CD4-positive, alpha-beta T cell treated with Interleukin-2 at 100 ng/mL for 4 hours (primary cell): ENCODE measurements at places on chromosomes 11 and 22.

- no peak for DNase-seq
Measured at GRCh38 chr11:79314906-79315689, 125.7 kb downstream of the TENM4 start.

DNA sequence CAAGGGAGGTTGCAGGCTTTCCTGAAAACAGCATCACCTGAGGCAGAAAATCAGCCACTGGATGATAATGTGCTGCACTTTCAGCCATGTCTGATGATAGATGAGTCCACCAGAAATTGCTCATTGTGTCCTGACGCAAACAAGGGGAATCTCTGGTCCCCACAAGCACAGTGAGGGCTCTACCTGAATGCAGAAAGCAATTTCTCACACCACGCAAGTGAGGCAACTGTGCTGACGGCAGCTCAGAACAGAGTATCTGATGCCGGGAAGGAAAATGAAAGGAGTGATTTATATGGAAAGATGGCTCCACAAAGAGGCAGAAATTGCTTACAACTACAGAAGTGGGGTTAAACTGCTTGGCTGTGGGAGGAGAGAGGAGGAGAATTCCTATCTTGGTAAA is 867.1 kb downstream of the OPCML start:
- no peak for DNase-seq

- no peak for DNase-seq
Measured at GRCh38 chr22:43498856-43499253, 87.0 kb downstream of the MPPED1 start.

DNA sequence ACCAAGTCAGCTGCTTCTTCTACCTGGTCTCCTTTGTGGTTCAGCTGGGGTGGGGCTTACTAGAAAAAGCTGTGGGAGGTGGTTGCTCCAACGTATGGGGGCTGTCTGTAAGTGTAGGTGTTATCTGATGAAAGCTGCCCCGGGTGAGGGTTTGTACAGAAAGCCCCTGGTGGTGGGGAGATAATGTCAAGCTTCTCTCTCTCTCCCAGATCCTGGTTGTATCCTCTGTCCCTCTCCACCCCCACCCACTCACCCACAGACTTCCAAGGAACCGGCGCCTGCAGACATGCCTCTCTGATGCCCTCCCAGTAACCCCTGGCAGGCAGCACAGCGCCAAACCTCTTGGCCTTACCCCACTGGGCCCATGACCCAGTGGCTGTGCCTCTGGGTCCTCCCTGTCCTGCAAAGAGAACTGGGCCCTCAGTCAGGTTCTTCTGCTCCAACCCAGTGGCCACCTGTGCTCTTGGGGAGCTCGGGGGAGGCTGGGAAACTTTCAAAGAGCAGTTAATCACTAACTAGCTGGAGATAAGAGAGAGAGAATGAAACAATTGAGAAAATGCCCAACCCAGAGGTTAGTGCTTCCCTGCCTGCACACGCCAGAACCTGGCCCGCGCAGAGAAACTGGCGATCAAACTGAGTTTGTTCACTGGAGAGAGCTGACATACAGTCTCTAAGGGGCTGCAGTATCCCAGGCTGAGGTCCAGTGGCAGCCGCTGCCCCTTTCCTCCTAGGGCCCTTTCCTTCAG is 20.4 kb upstream of the EHF start:
- no peak for DNase-seq

DNA sequence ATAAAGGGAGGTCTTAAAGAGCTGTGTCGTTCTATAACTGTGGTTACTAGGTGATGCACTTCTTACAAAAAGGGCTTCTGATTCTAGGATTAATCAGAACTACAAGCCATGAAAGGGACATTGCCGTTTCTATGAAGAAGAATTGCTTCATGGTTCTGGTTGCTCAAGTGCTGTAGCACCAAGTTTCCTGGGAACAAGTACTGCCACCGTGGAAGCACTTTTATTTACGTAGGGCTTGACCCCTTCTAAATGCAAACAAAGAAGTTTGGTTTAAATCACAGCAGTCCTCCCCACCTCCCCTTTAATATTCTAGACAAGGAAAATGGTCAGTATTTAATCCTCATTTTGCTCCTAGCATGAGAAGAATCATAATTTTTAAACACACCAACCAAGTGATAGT is 9.8 kb downstream of the YAP1 start:
- DNase-seq: no peak

- peak; percentile 54 for DNase-seq
Measured at GRCh38 chr11:9265211-9266131, at the start of gene DENND5A. DENND5A (minus strand) TSS chr11:9265350; CDS start chr11:9265069, 281 bp downstream.

GRCh38 chr11:72446929-72447769 is 12.8 kb upstream of the CLPB start:
- peak; percentile 53 for DNase-seq

- no peak for DNase-seq
Measured at GRCh38 chr22:17970201-17970708, 54.1 kb downstream of the MICAL3 start.

- DNase-seq: no peak
Measured at GRCh38 chr22:22157348-22157725, 87.2 kb upstream of the VPREB1 start.

GRCh38 chr11:12187399-12187798 is 77.0 kb downstream of the MICAL2 start:
- DNase-seq: no peak

GRCh38 chr11:68282141-68282860 is 10.5 kb upstream of the C11orf24 start:
- peak; percentile 42 for DNase-seq

GRCh38 chr11:132650969-132651720 is 881.2 kb downstream of the OPCML start:
- DNase-seq: no peak

DNA sequence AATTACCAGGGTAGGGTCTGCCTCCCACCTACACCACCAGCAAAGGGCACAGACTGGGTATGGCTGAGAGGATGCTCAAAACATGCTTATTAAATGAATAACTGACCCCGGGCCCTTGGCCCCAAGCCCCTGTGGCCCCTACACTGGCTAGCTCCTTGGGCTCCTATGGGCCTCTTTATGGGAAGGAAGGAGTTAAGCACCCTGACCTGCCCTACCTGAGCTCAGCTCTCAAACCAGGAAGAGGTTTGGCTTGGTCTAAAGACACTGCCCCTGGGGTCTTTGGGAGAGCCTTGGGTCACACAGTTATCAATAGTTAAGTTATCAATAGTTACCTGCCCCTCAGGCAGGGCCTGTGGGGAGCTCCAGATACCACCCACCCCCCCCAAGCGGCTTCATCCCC is 1.2 kb downstream of the USH1C start:
- no peak for DNase-seq

DNA sequence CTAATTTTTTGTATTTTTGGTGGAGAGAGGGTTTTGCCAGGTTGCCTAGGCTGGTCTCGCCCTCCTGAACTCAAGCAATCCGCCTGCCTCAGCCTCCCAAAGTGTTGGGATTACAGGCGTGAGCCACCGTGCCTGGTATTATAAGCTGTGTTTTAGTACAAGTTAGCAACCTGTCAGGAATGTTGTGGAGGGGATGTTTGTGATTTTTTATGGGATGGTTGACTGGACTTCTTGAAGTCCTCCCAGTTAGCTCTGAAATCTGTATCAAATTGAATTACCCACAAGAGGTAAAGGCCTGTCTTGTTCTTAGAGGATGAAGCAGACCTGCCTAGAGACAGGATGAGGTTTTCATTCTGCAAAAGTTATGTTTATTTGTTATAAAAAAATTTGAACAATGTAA is 34.1 kb upstream of the IL18BP start:
- DNase-seq: no peak

DNA sequence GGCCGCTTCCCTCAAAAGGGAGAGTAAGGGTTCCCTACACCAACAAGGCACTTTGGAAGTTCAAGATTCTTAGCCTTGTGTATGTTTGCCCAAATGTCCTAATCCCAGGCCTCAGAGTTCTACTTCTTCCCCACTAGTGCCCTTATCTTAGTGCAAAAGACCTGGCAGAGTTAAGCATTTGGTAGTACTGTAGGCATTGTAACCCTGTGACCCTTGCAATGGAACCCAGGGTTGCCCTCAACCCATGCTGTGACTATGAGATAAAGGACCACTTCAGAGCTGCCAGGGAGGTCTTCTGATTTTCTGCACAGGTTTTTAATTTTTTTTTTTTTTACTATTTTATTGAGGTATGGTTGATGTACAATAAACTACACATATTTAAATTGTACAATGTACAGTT is 65.1 kb downstream of the C11orf65 start:
- DNase-seq: no peak

- no peak for DNase-seq
Measured at GRCh38 chr11:73760135-73760678, 667 bp downstream of the RAB6A start.

DNA sequence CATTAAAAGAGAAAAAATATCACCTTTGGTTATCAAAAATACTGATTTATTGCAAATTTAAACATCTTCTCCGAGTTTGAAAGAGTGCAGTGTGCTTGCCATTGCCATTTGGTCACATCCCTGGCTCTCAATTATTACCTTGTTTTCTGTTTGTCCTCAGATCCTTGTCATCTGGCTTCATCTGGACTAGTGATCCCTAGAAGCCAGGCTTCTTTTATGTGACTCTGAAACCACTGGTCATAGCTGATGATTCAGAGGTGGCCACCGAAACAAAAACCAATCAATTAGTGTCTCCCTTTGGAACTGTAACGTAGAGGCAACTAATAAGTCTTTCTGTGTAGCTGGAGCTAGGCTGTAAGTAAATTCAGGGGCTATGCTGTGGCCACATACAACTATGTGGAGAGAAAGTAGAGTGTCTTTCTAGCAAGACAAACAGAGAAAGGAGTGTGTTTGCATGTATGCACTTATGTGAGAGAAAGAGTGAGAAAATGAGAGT is 237.9 kb downstream of the LUZP2 start:
- DNase-seq: no peak

GRCh38 chr11:128235958-128236357 is 351.4 kb downstream of the ETS1 start:
- DNase-seq: no peak

GRCh38 chr11:29317694-29318093 is 699.1 kb downstream of the KCNA4 start:
- DNase-seq: no peak

- DNase-seq: peak; percentile 77
Measured at GRCh38 chr22:37486224-37486845, at the start of gene MFNG. MFNG (minus strand) TSS chr22:37486384; CDS start chr22:37486177, 207 bp downstream.

- DNase-seq: no peak
Measured at GRCh38 chr11:123487157-123487744, 57.2 kb downstream of the GRAMD1B start.

DNA sequence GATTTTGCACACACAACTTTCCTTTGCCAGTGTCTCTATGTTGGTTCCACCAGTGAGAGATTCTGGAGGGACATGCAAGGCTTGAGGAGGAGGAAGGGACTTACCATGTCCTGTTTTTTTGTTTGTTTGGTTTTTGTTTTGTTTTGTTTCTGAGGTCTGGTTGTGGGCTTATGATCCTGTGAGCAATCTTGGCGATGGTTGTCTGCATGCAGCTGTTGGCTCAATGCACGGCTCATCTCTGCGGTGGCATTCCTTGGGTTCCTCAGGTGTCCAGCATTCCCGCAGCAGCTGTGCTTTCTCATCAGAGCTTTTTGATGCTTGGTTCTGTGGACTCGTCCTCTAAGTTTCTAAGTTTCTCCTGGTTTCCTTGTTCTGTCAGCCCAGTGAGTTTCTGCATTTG is 4.8 kb upstream of the NNMT start:
- no peak for DNase-seq

DNA sequence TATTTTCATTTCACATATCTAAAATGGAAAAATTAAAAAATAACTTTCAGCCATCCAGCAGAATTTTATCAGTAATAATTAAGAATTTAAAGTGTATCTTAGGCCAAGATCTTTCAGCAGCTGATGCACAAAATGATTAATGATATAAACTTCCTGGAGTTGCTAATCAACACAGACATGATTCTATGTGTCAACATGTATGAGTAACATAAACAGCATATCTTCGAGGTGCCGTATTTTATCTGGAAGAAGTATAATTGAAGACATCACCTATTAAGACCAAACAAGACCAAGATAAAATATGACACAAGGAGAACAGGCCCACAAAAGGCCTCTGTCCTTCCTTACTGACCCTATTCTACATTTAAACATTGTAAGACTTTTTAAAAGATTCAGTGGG is 45.2 kb downstream of the SLC5A12 start:
- no peak for DNase-seq

DNA sequence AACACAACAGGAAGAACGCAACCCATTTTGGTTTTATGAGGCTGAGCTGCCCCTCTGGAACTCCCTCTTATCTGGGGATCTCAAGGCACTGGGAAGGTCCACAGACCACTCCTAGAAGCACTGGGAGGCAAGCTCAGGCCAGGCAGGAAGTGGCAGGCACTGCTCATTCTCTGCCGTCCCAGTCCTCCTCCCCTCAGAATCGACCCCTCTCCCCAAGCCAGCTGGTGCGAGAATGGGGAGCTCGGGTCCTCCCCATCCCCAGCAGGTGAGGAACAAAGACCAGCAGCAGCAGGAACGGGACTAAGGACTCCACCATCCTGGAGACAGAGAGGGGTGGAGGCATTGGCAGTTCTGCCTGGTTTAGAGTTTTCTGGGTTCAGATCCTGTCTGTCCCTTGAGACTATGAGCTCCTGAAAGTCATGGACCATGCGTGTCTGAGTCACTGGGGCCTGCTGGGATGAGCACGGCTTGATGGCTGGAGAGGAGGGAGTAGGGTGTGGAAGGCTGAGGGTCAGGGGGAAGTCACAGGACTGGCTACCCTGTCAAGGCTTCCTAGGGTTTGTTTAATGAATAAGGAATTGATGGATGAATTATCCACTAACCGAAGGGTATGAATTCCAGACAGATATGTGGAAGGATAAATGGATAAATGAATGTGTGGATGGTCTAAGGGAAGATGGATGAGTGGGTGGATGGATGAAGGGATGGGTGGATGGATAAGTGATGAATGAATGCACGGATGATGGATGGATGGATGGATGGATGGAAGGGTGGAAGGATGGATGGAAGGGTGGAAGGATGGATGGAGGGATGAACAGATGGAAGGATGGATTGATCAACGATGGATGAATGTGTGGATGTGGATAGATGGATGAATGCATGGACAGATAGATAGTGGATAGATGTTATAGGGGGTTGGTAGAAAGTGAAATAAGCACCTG is 6.4 kb downstream of the MYEOV start:
- no peak for DNase-seq

DNA sequence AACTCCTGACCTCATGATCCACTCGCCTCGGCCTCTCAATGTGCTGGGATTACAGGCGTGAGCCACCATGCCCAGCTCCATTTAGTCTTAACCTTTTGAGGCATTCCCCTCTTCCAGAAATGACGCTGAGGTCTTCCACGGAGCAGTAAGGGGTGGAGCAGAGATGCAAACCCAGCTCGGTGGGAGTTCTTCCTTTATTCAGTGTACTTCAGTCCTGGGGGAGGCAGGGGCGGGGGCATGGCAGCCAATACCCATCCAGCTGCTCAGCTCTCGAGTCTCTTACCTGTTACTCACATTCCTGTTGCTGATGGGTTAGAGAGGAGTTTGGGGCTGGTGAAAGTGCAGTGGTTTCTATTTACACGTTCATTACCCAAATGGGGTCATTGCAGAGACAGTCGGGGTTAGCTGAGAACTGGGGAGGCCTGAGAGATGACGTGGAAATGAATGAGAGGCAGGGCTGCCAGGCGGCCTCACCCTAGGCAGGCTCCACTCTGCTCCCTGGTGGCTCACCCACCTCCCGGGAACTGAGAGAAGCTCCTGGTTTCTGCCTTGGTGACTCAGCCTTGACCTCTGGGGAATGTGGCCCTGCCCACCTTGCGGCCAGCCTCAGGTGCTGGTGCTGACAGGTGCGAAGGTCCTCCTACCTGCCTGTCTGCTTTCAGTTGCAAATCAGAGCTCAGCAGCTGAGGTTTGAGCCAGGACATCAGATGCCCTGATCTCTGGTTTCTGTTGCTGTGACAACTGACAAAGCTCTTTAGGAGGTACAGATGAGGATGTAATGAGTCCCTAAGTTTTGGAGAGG is 13.4 kb upstream of the ST14 start:
- no peak for DNase-seq

- no peak for DNase-seq
Measured at GRCh38 chr11:43399983-43400630, 41.4 kb downstream of the TTC17 start.
